ENCODE measurements at places on chromosomes 2 and 18.

GRCh38 chr2:235725841-235726240 lies 232.0 kb downstream of the AGAP1 start:
- no peak for DNase-seq

DNA sequence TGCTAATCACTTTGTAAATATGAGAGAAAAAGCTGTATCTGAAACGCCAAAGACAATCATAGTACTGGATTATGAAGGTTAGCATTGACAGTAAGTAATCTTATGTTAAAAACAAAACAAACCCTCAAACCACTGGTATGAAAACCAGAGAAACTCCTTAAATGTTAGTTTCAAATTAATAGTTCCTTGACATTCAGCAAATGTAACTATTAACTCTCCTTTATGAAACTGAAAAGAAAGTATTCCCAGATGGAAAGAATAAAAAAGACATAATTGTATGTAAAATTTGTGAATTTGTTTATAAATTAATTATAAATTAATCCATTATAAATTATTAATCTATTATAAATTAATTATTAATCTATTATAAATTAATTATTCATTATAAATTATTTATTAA lies 12.3 kb downstream of the FASTKD1 start:
- DNase-seq: no peak

GRCh38 chr2:3386448-3386958 lies 7.0 kb downstream of the TRAPPC12 start:
- DNase-seq: no peak

- no peak for DNase-seq
Observed at GRCh38 chr2:215487002-215487372, 51.1 kb upstream of the FN1 start.

- DNase-seq: no peak
Observed at GRCh38 chr2:20675701-20676352, 8.9 kb downstream of the GDF7 start.

DNA sequence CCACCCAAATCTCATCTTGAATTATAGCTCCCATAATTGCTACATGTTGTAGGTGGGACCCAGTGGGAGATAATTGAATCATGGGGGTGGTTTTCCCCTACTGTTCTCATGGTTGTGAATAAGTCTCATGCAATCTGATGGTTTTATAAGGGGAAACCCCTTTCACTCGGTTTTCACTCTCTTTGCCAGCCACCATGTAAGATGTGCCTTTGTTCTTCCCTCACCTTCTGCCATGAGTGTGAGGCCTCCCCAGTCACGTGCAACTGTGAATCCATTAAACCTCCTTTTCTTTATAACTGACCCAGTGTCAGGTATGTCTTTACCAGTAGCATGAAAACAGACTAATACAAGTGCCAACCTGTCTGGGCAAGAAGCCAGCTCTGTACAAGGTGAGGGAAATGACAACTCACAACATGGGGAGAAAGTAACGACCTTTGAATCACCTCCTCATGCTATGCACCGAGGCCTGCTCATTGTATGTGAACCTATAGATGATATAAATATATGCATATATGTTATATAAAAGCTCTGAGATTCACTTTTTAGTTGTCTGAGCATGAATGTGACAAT lies 162.2 kb downstream of the ALPK2 start:
- no peak for DNase-seq

GRCh38 chr2:165536851-165537499 lies 67.5 kb downstream of the CSRNP3 start:
- no peak for DNase-seq

Data from LoVo (cell line).